Cortex of kidney (tissue), 1 donor: ENCODE measurements at places on chromosomes 2 and 18.

- DNase-seq, result no peak
Observed at GRCh38 chr18:36398419-36398818, 100.9 kb downstream of the FHOD3 start.

DNA sequence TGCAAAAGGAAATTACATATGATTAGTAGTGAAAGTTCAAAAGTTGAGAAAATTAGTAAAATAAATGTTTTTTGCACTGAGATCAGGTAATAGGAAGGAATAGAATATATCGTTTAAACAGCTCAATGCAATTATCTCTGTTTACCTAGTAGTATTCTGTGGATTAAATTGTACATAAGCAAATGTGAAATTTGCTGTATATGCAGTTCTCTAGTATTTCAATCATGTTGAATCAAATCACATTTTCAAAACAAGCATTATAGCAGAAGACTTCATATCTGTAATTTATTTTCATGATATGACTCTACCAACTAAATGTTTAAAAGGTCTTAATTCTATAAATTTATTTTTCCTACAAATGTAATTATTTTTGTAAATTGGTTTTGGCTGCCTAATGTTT is 31.6 kb downstream of the ITPRID2 start:
- no peak for DNase-seq

DNA sequence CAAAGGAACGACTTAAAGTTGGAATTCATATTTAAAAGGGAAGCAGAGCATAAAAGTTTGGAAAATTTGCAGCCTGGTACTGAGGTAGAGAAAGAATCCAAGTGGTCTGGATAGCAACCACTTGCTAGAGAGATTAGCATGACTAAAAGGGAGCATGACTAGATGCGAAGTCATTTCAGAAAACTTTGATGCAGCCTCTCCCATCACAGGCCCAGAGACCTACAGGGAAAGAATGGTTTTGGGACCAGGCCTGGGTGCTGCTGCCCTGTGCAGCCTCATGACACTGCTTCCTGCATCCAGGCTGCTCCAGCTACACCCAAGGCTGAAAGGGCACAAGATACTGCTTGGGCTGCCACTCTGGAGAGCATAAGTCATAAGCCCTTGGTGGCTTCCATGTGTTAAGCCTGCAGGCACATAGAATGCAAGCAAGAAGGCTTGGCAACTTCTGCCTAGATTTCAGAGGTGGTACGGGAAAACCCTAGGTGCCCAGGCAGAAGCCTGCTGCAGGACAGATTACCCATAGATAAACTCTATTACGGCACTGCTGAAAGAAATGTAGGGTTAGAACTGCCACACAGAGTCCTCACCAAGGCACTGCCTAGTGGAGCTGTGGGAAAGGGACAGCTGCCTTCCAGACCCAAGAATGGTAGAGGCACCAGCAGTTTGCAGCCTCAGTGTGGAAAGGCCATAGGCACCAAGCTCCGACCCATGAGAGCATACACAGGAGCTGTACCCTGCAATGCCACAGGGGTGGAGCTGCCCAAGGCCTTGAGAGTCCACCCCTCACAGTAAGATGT is 12.6 kb upstream of the CHN1 start:
- DNase-seq, result no peak

DNA sequence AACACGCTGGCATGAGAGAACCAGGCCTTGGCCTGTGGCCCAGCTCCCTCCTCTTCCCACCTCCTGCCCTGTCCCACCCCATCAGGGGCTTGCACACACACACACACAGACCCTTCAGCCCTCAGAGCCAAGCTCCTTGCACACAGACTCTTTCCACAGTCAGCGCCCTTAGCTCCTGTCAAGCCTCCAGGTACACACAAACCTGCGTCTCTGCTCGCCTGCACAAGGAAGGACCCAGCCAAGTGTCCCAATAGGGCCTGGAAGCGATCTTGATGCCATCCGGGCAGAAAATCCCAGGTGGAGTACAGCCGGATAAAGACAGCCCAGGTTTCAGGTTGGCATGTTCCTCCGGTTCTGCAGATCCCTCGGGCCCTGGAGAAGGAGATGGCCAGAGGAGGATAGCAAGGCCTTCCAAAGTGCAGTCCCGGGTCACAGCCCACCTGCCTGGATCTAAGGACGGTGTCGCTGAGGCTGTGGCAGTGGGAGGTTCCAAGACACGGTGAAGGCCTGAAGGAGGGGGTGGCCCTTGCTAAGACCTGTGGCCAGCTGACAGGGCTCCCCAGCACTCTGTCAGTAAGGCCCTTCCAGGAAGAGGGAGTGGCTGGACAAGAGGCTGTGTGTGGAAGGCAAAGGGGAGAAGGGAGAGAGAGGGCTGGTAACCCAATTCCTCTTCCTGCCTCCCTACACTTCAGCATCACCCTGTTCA is 18.5 kb upstream of the STEAP3 start:
- DNase-seq, result no peak

DNA sequence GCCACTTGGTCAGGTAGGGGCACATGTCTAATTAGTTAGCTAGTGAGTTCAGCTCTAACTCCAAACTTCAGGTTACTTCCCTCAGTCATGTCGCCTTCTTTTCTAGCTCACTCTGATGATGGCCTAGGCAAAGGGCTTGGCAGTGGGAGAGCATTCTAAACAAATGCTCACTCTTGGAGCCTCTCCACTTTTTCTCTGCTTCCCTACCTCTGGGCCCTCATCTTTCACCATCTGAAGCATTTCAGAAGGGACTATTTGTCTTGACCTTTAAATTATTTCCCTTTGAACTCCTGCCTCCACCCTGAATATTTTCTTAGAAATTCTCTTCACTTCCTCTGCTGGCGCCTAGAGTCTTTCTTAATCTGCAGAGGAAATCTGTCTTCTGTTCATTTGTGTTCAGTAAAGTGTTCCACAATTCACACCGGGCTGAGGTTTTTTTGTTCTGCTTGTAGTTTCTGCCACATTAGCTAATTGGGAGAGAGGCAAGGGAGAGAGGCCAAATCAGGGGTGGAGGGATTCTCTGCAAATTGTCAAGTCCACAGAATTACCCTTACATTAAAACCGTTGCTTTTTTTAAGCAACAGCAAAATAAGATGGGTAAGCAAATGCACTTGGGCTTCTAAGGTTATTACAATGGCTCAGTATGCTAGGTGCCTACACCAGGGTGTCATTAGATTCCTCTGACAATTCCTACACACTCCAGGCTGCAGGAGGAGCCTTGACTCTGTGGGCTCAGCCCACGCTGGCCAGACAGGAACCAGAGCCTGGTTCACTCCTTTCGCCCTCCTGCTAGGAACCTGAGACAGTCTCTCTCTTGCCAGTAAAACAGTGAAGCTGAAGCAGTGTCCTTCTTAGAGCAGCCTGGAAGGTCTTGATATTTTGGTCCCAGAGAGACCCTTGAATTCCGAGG is 5.5 kb downstream of the MSGN1 start:
- no peak for DNase-seq

GRCh38 chr2:152359573-152360363 is 24.8 kb downstream of the FMNL2 start:
- no peak for DNase-seq

DNA sequence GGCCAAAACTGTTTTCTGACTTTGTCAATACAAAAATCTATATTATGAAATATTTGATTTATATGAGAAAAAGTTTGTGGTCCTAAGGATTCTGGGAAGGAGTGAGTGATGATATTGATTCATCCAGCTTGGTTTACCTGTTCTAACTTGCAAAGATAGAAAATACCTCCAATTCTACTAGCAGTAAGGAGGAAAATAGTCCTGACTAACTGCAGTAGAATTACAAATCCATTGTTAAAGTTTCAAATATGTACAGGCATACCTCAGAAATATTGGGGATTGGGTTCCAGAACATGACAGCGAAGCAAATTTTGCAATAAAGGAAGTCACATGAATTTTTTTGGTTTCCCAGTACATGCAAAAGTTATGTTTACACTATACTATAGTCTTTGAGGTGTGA is 158.8 kb upstream of the CYRIA start:
- no peak for DNase-seq

GRCh38 chr18:9775178-9775577 is 67.1 kb downstream of the RAB31 start:
- no peak for DNase-seq
